EL (cell line): ENCODE measurements at places on chromosomes 7 and 10.

DNA sequence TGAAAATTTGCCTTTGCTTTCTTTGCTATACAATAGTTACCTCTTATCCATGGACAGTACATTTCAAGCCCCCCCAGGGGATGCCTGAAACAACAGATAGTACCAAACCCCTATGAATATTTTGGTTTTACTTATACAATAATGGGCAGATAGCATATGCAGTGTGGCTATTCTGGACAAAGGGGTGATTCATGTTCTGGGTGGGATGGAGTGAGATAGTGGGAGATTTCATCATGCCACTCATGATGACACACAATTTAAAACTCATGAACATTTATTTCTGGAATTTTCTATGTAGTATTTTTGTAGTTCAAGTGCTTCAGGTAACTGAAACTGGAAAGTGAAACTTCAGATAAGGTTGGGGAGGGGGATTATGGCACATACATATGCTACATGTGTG is 12.0 kb downstream of the STARD3NL start:
- DNase-seq: peak; percentile 42

DNA sequence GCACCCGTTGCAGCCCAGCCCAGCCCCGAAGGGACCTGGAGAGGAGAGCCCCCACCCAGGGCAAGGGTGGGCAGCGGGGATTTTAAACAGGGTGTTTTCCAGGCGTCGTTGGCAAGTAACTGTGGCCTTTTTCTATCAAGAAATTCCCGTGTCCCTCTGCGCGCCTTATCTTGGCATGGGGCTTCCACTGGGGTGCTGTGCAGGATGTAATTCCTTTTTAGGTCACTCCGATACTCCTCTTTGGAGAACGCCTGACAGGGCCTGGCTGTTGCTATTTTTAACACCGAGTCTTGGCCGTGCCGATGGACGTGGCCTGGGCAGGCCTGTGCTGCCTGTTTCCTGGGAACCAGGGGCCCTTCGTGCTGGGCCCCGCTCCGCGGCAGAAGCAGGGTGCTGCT is 93.8 kb downstream of the INPP5A start:
- no peak for DNase-seq

GRCh38 chr10:74150204-74150989 is at the start of gene AP3M1:
Gene AP3M1 (minus strand): TSS chr10:74150828. CDS start chr10:74138379, 12,449 bp downstream.
- no peak for DNase-seq

- DNase-seq: no peak
Measured at GRCh38 chr10:77516575-77516974, 121.0 kb downstream of the KCNMA1 start.

DNA sequence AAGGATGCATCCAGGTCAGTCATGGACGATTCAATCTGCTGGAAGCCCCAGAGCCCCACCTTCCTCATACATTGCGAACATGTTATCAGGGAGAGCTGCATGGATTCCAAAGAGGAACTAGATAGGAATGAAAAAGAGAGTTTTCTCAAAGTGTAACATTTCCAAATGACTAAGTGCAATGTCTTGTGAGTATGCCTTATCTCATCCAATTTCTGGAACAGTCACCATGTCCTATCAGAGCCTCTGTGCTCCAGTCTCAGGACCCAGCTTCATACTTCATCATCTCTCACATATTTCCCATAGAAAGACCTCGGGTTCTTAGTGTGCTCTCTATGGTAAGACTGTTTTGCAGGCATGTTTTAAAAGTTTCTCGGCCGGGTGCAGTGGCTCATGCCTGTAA is 26.8 kb downstream of the ZC3HC1 start:
- no peak for DNase-seq

DNA sequence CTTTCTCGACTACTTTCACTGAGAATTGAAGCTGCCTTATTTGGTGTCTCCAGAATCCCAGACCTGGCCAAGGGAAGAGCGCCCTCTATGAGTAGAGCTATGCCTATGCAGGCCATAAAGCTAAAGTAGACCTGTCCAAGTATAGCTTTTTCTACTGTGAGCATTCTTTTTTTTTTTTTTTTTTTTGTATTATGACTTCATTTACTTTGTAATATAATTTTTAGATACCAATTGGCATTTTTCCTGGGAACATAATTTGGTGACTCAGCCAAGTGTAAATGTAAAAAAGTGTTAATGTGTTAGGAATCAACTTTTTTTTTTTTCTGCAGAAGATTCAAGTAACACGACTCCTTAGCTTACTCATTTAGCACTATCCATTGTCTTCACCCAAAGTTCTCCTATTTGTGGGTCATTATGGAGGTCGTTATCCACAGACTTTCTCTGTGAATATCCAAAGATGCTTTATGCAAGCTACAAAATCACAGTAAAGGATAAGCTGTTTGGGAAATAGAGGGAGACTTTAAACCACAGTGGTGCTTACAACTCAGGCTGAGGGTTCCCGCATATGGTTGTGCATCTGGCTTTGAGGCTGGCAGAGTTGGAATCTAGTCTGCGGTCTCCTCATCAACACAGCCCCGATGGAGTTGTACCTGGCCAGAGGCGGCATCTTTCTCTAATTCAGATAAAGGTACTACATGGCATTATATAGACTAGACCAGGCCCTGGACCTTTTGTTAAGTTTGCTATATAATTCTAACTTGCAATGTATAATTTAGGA is 1040.2 kb upstream of the SORCS1 start:
- peak; percentile 10 for DNase-seq

DNA sequence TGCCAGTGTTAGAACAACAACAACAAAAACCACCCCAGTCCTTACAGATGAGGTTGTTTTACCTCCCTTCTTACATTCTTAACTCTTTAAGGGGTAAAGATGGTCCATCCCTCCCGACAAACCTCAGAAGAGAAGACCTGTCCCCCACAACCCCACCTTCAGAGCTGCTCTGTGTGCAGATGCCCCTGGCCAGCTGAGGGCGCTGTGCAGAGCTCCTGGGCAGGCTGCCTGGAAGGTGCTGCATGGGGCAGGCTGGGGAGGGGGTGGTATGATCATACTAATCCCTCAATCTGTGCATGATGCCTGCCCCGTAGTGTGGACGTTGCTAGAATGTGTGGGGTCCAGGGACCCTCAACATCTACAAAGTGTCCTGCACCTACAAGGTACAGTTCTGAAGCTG is 387.1 kb downstream of the INHBA start:
- DNase-seq: no peak

DNA sequence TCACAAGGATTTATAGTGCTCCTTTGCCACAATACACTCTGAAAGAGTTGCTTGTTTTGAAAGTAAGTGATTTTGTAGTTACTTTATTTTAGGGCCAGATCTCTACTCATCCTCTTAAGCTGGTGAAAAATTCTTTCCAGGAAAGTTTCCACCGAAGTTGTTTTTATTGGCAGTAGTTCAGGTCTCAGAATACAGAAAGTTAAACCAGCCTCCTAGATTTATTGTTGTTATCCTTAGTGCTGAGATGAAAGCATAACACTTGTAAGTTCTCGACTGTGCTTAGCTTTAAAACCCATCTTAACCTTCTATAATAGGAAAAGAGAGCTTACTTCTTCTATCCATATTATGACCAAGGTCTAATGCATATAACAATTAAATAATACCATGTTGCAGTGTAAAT is 5.5 kb downstream of the AP3M1 start:
- peak; percentile 79 for DNase-seq

DNA sequence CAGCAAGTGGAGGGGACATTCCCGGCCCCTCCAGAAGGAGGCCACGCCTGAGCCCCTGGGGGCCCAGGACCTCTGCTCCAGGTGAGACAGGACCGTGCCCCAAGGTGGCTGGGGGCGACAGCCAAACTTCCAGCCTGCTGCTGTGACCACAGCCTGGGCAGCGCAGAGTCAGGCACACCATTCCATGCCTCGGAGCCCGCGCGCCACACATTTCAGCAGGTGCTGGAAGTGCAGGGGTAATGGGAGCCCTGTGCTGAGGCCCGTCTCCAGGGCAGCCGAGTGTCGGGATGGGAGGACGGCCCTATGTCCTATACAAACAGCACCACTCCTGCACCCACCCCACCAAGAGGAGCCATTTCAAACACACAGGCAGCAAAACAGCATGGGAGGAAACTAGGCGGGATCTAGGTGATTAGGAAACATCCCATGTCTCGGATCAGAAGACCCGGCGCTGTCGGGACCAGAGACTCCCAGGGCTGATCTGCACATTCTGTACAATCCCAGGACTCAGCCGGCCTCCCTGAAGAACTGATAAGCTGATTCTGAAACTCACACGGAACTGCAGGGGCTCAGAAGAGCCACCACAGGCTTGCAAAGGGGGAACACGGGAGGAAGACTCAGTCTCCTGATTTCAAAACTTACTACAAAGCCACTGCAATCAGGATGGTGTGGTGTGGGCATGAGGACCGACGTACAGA is 272.3 kb downstream of the ELFN1 start:
- DNase-seq: no peak

- DNase-seq: peak; percentile 4
Measured at GRCh38 chr10:11586170-11586569, 25.3 kb downstream of the USP6NL start.

GRCh38 chr10:20287586-20287985 is 471.4 kb downstream of the PLXDC2 start:
- no peak for DNase-seq

- no peak for DNase-seq
Measured at GRCh38 chr10:79249186-79250121, 97.8 kb upstream of the PPIF start.

- DNase-seq: peak; percentile 25
Measured at GRCh38 chr10:14648005-14648765, 126.5 kb downstream of the FAM107B start.

GRCh38 chr7:128352153-128352537 is 8.4 kb upstream of the RBM28 start:
- no peak for DNase-seq

GRCh38 chr10:29771376-29771775 is 136.6 kb upstream of the SVIL start:
- no peak for DNase-seq

DNA sequence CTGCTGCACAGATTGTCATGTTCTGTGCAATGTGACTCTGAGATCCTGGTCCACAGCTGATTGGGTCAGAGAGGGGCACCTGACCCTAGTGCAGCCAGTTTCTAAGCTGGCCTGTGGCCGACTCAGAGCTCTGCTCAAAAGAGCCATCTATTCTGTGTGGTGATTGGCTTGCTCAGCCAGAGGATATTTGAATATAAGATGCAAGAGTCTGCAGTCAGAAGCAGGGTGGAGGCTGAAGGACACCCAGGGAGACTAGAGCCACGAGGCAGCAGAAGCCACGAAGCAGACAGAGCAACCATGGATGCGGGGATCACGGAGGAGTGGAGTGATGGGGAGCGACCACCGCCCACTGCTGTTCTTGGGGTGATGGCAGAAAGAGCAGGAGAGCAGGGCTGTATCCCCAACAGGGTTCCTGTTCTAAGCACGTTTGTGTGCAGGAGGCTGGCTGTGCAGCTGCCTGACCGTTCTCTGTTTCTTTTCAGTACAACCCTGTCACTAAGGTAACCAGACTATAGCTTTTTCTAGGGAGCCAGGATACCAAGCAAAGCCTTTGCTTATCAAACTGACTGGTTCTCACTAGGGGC is 19.5 kb upstream of the RHEB start:
- peak; percentile 26 for DNase-seq

- DNase-seq: no peak
Measured at GRCh38 chr10:21060626-21061025, 163.5 kb upstream of the NEBL start.

- no peak for DNase-seq
Measured at GRCh38 chr7:96284835-96285234, 37.1 kb downstream of the SLC25A13 start.

GRCh38 chr10:82378146-82378545 is 503.2 kb downstream of the NRG3 start:
- DNase-seq: peak; percentile 0

DNA sequence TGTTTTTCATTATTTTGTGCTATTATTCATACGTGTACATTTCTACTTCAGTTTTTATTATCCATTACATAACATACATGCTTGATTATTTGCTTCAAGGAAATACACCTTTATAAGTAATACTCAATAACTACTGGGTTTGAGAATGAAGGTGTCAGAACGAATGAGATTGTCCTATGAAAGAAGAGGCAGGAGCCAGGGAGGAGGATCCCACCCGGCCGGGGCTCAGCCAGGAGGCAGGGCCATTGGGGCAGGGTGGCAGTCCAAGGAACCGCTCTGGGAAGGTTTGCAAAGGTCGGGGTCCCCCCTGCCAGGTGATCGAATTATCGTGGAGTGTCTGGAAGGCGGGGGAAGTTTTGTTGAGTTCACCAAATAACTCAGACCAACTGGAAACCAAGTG is 9.1 kb downstream of the TRIM56 start:
- DNase-seq: peak; percentile 27

DNA sequence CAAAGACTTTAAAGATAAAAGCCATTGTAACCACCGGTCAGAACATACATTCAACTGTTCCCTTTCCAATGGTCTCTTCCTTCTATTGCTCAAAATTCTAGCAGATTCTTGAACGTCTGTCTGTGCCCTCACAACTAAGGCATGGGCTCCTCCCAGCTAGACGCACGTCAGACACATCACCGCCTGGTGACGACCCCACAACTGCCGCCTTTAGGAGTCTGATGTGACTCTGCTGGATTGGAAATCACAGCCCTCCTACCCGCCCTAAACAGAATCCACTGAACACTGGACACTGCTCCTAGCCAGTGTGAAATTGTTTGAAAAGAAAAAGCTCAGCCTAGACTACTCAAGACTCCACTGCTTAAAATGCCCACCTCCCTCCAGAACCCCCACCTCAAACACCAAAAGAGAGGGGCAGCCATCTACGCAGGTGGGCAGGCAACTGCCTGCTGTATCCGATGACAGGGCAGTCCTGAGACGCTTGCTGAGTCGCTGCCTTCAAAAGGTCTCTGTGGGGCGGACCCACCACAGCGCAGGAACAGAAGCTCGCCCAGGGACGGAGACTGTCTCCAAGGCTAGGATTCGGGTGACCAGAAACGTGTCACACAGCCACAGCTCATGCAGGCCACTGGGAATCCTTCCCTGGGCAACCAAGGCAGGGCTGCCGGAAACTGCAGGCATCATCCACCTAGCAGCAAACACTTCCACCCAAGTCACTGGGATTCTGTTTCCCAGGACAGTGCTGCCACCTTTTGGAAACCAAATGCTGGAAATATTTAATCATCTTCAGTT is 34.7 kb downstream of the GSDME start:
- peak; percentile 36 for DNase-seq

GRCh38 chr10:123559823-123560092 is 106.4 kb upstream of the GPR26 start:
- no peak for DNase-seq

DNA sequence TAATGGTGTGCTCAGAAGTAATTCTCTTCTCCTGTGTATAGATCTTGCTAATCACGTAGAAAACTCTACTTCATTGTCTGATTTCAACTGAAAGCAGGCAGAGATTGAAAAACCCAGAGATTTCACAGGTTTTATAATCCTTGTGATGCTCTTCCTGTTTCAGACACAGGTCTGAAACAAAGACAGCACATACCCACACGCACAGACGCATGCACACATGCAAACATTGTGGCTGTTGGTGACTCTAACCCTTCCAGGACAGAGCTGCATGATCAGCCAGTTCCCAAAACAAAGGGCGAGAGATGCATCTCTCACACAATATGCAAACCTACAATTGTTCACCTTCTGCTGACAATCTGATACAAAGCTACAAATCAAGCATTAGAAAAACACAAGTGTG is 11.1 kb upstream of the TFEC start:
- DNase-seq: no peak
